ENCODE measurements at places on chromosomes 2 and 18.
A peak's percentile ranks its signal among the peaks of the same experiment; 100 is the strongest.

DNA sequence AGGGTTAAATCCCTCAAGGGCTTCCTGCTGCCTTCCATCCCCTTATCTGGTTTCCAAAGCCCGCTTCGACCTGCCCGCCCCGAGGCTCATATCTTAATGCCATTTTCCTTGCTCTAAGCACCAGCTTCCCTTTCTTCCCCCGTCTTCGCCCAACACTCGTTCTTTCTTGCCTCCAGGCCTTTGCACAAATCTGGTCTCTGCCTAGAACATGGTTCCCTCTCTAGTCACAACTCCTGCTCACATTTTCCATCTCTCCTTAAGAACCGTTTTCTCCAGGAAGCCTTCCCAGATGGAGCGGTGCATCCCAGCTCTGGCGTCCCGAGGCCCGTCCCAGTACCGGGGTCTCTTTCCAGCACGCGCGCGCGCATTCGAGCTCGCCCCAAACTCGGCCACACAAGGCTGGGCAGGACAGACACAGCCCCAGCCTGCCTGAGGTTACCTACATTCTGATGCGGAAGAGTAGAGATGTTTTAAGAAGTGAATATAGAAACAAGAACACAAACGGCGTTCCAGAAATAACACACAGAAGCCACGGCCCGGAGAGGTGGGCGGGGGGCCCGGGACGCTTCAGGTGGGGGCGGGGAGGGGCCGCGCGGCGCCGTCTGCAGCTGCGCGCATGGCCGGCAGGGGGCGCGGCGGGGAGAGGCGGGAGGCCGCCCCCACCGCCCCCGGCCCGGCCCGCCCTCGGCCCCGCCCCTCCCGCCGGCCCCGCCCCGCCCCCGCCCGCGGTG is at the start of gene DGKD:
TSS of gene DGKD (plus strand) at position 726 of the 731 bp plus-strand sequence. CDS start 25 bp downstream, outside the sequence.
- DNase-seq, result peak; percentile 69

DNA sequence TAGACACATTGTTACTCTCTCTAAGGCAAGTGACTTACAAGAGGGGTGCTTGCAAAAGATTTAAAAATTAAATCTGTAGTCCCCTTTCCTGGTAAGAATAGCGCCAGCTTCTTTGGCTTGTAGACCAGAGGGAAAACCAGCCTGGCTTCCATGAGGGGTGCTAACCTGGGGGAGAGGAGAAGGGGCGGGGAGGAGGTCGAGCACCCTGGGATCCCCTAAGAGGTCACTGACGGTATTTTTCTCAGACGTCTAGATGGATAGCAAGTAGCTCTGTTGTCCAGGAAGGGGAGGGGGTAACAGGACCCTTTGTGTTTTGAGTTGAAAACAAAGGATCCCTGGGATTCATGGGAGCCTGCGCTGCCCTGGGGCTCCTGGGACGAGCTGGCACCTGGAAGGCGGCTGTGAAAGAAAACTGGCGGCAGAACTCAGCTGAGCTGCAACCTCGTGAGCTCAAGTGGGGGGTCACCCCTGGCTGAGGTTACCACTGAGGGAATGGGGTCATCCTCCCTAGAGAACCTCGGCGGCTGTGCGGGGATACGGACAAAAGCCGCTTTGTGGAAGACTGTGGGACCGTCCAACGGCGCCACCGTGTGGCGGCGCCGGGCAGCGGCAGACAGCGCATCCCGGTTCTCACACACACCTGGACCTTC is 37.8 kb upstream of the MRPL19 start:
- DNase-seq, result peak; percentile 50

DNA sequence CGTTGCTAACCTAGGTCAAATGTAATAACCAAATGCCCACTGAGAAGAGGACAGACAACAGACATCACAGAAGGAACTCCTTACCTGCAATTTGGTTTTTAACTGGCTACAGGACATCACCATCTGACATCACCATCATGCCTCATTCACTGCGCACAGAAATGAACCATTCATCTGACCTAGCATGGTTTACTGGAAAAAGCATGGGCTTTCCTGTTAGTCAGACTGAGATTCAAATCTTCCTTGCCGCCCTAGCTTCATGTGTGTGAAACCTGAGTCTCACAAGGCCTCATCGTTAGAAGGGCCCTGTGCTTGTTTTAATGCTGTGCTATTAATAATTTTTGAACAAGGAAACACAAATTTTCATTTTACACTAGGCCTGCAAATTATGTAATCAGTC is 1.1 kb upstream of the HIBCH start:
- DNase-seq, result no peak

DNA sequence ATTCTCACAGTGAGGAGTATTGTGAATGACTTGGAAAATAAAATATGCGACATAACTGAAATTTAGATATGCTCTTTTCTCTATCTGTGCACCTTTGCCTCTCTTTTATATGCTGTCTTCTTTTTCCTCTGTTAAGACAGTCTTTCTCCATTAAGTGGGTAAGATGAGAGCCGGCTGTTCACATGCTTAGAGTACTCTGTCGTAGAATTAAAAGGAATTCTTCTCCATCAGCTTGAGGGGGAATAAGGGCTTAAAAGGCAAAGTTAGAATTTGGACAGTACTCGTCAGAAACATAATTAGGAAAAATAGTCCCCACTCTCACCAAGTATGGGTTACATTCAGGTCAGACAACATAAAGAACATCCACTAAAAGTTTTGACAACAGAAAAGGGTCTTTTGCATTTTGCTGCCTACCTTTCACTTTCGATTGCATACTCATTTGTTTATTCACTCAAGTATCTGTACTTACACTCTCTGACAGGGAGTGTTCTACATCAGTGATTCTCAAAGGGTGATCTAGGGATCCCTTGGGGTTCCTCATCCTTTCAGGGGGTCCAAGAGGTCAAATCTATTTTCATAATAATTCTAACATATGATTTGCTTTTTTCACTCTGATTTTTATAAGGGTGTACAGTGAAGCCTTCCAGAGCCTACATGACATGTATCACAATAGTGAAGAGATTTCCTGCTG is 48.0 kb downstream of the ARHGAP15 start:
- DNase-seq, result no peak

GRCh38 chr18:69659142-69659651 is 258.5 kb downstream of the DOK6 start:
- no peak for DNase-seq

DNA sequence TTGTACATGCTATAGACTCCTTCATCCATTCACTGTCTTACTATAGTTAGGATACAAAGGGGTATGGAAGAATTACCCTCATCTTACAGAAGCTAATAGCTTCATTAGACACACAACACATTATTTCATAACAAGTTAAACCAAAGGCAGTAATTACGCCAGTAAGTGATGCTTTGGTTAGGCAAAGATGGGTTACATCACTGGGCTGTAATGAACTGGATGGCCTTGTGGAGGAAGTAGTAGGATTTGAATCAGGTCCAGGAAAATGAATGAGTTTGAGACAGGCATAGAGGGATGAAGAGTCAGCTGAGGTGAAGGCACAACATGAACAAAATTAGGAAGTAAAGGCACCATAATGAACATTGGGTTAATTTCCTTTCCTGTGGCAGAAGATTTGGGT is 80.1 kb downstream of the SOCS6 start:
- DNase-seq, result no peak

DNA sequence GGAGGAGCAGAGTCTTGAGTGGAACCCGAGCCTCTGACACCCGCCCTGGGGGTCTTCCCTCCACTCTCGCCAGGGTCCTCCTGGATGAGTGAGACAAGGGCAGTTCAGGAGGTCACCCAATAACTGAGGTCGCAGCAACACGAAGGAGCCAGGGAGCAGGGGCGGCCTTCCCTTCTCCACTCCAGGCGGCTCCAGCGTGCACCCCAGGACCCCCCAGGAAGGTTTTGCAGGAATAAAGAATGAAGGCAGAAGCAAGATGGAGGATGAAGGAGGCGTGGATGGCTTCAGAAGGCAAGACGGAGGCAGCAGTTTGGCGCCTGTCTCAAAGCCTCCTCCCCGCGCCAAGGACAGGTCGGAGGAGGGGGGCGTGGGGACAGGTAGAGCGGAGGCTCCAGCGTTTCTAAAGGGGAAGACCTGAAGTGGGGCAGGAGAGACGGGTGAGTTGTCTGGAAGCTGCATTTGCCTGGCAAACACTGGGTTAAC is 579 bp upstream of the ITM2C start:
- DNase-seq, result no peak

- DNase-seq, result peak; percentile 16
These were observed 47.2 kb downstream of the PRKRA start for GRCh38 chr2:178403671-178404306.

DNA sequence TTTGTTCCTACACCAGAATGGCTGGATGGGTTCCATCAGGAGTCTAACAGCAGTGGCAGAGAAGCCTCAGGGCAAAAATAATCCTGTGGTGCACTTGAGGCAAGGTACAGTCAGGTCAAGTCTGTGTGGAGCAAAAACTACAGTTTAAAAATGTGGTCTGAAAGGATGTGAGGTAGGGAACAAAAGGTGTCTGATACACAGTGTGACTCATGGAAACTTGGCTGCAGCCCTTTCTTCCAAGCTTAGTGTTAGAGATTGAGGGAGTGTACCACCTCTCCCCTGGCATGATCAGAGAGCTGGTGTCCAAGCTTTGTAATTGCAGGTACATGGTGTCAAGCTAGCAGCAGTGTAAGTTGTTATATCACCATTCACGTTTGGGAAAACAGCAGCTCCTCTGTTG is 8.9 kb downstream of the ANKAR start:
- DNase-seq, result no peak

- DNase-seq, result no peak
These were observed 612.9 kb upstream of the POU3F3 start for GRCh38 chr2:104240984-104241383.

GRCh38 chr2:34371711-34372110 is 772.6 kb upstream of the FAM98A start:
- no peak for DNase-seq

DNA sequence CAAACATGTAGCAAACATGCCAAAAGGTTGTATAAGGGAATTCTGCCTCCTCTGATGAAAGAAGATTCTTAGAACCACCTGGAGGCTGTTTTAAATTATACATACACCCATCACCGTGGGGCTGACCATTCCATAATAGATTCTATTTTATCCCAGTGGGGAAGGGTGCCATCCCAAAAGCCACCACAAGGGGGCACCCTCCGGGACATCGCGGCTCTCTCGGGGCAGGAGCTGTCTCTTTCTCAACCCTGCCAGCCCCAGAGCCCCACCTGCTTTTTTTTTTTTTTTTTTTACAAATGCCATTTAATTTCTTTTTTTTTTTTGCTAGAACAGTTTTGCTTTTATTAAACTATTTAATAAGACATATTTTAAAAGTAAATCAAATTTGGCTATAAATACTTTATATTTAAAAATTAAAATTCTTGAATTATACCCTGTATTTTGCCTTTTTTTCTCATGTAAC is 8.6 kb upstream of the MTCL1 start:
- DNase-seq, result peak; percentile 58

GRCh38 chr18:45602926-45603325 is 12.3 kb upstream of the SLC14A2 start:
- DNase-seq, result no peak

- no peak for DNase-seq
These were observed 203.2 kb downstream of the METTL4 start for GRCh38 chr18:2368102-2368501.

GRCh38 chr2:63695583-63695982 is 106.8 kb downstream of the MDH1 start:
- no peak for DNase-seq

GRCh38 chr2:27765621-27766286 is 5.8 kb upstream of the MRPL33 start:
- DNase-seq, result no peak

- DNase-seq, result no peak
These were observed 669 bp downstream of the MARCHF7 start for GRCh38 chr2:159712929-159713420.

GRCh38 chr2:59149271-59149670 is 908.1 kb upstream of the FANCL start:
- no peak for DNase-seq

DNA sequence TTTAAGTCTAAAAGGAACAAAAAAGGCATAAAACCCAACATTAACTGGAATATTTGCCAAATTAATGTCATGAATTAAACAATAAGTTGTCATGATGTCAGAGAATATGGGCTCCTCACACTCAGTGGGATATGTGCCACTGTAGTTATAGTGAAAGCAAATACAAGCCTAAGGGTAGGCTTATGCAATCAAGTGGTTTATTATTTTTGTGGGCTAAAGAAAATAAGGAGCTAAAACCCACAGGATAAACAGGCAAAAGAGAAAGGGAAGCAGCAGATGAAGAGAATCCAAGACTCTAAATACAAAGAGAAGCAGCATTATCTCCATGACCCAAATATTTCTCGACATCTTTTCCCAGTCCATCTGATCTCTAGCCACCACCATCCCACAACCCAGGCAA is 17.5 kb downstream of the YWHAQ start:
- DNase-seq, result peak; percentile 68

DNA sequence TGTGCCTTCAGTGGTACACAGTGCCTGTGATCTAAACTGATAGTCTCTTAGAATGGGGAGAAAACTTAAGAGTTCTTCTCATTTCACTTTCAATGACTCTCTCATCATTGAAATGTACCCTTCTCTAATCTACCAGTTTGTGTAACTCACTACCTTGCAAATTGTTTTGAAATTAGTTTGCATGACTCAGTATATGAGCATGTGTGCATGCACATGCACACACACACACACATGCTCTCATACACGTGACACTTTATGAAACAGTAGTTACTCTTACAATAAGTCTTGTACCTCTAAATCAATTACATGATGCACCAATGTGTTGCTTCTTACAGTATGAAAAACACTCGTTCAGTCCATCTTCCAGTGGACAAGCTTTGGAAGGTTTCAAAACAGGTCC is 10.6 kb downstream of the LYPD6B start:
- DNase-seq, result no peak

DNA sequence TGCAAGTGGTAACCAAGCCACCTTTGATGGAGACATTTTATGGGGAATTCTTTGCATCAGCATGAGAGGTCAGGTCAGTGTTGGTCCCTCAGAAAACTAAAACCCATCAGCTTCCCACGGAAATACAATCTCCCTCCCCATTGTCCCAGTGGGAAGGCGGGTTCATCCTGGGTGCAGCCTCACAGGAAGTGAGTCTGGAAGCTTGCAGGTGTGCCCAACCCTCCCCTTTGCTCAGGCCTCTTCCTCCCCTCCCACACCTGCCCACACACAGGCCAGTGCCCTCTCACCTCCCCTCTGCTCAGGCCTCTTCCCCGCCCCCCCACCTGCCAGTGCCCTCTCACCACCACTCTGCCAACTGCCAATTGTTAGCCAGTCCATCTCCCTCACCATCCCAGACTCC is 166.8 kb upstream of the RAB6C start:
- no peak for DNase-seq

DNA sequence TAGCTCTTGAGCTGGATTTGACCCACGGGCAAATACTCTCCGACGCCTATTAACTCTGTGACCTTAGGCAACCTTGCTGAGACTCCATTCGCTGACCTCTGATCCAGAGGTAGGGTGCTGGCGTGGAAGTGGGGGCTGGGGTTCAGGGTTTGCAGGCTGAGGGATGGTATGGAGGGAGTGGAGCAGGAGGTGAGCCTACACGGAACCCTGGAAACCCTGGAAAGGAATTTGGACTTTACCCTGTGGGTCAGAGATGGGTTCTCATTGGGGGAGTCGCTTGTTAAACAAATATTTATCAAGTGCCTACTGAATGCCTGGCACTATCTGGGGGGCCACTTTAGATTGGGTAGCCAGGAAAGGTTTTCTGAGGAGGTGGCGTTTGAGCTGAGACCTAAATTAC is 58.2 kb upstream of the FZD7 start:
- no peak for DNase-seq

Data from NB4 (cell line).